HTR-8/SVneo (cell line): ENCODE measurements at places on chromosomes 12 and 14.
A peak's percentile ranks its signal among the peaks of the same experiment; 100 is the strongest.

GRCh38 chr12:113073586-113073985, 17.1 kb downstream of the DTX1 start:
- DNase-seq: no peak

- DNase-seq: no peak
These were observed 35.3 kb downstream of the PITPNM2 start for GRCh38 chr12:123115409-123116121.

- DNase-seq: peak; percentile 13
These were observed 75.2 kb downstream of the FIGNL2 start for GRCh38 chr12:51773145-51773869.

DNA sequence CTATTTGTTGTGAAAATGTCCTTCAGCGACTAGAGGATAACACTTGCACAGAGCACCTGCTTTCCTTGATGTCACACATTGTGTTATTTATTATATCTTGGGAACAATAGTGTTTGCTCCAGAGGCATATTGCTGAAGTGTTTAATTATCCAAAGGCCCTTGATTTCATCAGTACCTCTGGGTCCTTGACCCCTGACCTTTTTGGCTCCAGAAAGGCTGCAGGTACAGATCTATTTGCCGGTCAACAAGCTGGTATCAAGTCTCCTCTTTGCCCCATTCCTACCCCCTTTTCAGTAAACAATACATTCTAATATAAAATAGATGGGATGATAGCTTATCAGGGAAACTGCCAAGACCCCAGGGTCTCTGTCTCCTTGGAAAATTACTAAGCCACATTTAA, 206.8 kb downstream of the DACT1 start:
- no peak for DNase-seq

DNA sequence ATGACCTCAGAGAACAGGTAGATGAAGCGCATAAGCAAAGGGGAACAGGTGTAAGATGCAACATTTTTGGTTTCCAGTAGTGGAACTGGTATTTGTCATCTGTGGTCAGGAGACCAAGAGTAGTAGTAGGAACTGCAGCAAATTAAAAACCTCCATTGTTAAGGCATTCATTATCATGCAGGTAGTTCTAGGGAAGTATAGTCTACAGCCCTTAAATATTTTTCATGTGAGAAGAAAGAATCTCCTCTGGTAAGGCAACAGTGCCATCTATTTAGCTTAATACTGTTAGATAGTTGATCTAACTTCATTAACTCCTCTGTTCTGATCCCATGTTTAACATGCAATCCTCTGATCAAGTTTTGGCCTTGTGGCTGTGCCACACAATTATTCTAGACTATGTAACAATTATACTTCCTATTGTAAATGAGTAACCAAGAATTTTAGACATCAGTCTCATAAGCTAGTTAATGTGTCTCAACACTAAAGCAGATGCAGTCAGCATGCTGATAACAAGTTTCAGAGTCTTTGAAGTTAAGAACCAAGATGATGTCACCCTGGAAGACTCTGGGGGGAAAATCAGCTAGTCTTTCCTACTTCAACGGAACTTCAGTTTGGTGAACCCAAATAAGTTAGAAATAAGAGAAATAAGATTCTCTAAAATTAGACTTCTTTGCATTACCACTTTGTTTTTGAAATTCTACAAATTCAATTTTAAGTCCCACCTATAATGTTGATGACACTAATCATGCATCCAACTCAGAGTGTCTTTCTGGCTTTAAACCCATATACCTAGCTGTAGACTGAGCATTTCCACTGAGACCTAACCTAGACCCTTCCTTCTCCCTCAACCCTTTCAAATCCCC, 70.9 kb downstream of the STXBP6 start:
- DNase-seq: no peak

GRCh38 chr12:118345355-118345754, 27.4 kb downstream of the TAOK3 start:
- no peak for DNase-seq

DNA sequence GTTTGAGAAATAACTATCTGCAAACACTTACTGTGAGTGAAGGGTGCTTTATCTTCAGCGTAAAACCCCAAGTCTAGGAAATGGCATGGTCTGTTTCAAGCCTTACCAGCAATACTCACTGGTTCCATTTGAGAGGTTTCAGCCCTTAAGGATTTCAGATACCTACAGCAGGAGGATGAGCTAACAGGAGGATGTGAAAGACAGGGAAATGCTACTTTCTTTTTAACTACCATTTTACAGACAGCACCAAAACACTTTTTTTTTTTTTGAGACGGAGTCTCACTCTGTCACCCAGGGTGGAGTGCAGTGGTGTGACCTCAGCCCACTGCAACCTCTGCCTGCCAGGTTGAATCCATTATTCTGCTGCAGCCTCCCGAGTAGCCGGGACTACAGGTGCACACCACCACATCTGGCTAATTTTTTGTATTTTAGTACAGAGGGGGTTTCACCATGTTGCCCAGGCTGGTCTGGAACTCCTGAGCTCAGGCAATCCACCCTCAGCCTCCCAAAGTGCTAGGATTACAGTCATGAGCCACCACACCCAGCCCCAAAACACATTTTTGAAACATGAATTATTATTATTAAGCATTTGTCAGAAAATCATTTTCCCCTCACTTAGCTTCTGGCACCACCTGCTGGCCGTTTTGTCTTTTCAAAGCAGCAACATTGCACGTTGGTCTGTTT, 4.6 kb downstream of the MTRFR start:
- peak; percentile 51 for DNase-seq

DNA sequence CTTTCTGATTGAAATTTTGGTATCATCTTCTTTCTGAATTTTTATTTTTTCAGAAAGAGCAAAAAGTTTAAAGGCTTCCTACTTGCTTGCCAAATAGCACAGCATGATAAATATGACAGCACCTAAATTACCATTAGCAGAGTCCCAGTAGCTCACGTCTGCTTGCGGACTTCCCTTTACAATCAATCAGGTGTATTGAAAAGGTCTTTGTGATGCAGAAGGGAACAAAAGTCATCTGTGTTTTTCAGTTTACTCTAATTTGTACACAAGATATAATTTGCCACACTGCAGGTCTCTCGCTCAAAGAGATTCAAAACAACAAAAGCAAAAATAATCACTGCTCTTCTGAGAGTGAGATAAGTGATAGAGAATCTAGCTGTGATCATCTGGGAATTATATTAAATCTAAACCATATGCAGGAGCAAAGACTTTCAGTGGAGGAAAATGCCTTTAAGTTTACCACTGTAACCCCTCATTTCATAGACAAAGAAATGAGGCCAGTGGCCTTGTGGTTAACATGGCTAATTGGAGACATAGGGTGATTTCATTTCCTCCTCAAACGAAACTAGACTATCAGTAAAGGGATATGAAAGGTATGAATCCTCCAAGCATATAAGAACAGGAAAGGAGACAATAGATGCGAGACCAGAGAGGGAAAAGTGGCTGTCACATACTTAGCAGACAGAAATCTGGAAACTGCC, 240.8 kb upstream of the TMPO start:
- no peak for DNase-seq

DNA sequence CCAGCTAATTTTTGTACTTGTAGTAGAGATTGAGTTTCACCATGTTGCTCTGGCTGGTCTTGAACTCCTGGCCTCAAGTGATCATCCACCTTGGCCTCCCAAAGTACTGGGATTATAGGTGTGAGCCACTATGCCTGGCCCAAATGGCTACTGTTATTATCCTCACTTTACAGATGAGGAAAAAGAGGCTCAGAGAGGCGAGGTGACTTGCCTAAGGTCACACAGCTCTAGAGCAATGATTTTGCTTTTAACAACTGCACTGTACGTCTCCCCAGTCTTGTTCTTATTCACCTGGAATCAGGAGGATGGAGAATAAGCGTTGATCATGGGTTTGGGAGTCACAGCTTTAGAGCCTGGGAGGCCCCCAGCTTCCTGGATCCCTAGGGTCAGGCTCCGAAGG, 69.8 kb upstream of the NCOR2 start:
- no peak for DNase-seq

DNA sequence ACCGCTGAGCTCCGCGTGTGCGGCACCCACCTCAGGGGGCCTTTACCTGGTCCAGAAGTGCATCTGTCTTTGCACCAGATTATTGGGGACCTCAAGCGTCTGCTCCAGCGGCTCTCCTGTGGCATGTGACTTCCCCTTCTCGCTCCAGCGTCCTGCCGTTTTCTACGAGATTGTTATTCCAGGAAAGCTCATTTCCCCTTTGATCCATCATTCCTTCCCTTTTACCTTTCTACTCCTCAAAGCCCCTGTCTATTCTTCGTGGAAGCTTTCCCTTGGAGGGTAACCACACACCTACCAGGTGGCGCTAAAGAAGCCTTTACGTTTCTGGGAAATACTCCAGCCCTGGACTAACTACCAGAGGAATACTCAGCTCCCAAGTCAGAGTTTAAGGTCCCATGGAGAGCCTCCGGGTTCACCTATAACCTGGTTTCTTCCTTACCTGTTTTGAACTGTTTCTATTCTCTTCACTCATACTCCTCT, 1.5 kb downstream of the FKBP4 start:
- no peak for DNase-seq

DNA sequence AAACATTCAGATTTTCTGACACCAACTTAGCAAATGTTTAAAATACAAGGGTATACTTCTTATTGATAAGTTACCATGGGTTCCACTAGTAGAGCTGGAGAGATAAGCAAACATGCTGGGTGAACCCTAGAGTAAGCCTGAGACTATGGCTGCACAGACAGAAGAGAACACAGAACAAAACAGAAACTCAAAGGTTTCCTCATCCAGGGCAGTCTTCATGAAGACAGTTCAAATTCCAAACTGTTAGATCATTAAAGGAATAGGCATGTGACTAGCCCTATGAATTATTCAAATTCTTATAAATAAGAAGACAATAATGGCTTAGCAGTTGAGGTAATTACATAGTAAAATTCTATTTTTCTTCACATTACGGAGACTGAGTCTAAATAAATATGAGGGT, 28.1 kb downstream of the BTBD7 start:
- no peak for DNase-seq

DNA sequence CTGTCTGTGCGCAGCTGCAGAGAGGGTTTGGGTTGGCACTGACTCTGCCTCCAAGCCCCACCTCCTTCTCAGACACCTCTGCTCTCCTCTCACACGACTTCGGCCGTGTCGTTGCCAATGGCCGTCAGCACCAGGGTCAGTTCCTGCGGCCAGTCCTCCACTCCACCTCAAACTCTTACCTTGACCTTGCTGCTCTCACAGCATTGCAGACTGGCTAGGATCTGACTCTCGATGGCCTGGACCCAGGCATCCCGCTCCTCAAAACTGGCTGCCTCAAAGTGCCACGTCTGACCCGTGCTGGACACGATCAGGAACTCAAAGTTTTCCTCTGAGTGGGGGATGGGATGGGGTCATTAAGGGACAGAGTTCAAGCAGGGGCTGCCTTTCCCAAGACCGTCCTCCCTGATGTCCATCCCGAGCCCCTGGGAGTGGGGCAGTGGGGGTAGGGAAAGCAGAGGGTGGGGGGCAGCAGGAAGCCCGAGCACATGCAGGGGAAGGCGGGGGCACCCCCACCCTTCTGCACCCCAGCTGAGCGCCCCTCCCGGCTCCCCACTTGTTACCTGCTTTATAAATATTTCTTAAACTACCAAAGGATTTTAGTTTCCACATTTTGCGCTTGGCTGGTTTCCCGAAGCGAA, 10.7 kb downstream of the AGAP2 start:
- DNase-seq: no peak
